Esophagus mucosa (tissue), 1 donor: ENCODE measurements at places on chromosomes 13 and 19. TPM values are rescaled to one million over a fixed set of nuclear protein-coding genes. Genes with fewer than 3 reads are reported as not detected.

Gene PGLYRP2
- not detected for total RNA-seq

Gene EDNRB
- total RNA-seq: 2.6 TPM

Gene ZNF497
- 1.1 TPM for total RNA-seq

Gene SBSN
- total RNA-seq: 1,433 TPM

Gene TECR
- 341 TPM for total RNA-seq

Gene MEIOSIN
- total RNA-seq: not detected

Gene LRRC4B
- 0.24 TPM for total RNA-seq

Gene FFAR1
- total RNA-seq: not detected

Gene CEACAM1
- 97.8 TPM for total RNA-seq

Gene SLAIN1
- total RNA-seq: 0.32 TPM

Gene SSC5D
- 0.24 TPM for total RNA-seq

Gene KANK3
- total RNA-seq: 1.6 TPM

Gene ETV2
- total RNA-seq: 2.2 TPM

Gene AKT1S1
- total RNA-seq: 32.7 TPM

Gene PGLYRP1
- not detected for total RNA-seq

Gene SPRED3
- 0.56 TPM for total RNA-seq

Gene ZNF324
- total RNA-seq: 9.2 TPM

Gene EBI3
- 0.44 TPM for total RNA-seq

Gene CCDC169
- 0.40 TPM for total RNA-seq

Gene CRB3
- total RNA-seq: 37.3 TPM

Gene MIR17HG
- total RNA-seq: 3.5 TPM

Gene IRGC
- total RNA-seq: not detected

Gene CEACAM21
- 2.0 TPM for total RNA-seq

Gene TMPRSS9
- total RNA-seq: not detected

Gene FSD1
- total RNA-seq: 0.36 TPM
